Glutamatergic neuron (in vitro differentiated cells): ENCODE measurements at places on chromosomes 5 and 9.

DNA sequence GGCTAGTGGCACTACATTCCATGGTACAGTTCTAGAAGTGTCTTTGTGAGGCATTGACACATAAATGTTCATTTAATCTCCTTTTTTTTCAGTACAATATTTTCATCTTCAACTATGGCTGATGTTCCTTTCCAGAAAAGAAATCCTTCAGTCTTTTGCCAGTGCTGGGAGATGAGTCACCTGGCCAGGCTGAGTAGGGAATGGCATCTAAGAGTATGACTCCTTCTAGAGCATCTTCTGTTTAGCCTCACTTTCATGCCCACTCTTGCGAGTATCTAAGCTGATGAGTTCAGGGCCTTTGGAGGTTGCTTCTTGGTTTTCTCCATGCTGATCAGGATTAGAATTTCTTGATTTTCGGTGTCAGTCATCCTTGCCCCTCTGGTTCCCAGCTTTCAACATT, 124.4 kb downstream of the SLC28A3 start:
- no peak for DNase-seq

GRCh38 chr9:114851306-114851705, 45.5 kb upstream of the TNFSF15 start:
- DNase-seq, result no peak

DNA sequence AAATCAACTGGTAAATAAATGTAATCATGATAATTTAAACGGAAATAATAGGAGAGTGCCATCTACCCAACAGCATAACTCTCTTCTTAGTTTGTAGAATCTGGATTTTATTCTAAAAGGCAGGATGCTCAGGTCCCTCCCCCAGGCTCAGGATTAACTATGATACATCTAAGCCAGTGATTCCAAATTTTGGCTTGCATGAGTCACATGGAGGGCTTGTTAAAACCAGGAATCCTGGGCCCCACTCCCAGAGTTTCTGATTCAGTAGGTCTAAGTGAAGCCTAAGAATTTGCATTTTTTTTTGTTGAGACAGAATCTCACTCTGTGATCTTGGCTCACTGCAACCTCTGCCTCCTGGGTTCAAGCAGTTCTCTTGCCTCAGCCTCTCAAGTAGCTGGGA, 62.3 kb upstream of the ZFR start:
- DNase-seq, result no peak

DNA sequence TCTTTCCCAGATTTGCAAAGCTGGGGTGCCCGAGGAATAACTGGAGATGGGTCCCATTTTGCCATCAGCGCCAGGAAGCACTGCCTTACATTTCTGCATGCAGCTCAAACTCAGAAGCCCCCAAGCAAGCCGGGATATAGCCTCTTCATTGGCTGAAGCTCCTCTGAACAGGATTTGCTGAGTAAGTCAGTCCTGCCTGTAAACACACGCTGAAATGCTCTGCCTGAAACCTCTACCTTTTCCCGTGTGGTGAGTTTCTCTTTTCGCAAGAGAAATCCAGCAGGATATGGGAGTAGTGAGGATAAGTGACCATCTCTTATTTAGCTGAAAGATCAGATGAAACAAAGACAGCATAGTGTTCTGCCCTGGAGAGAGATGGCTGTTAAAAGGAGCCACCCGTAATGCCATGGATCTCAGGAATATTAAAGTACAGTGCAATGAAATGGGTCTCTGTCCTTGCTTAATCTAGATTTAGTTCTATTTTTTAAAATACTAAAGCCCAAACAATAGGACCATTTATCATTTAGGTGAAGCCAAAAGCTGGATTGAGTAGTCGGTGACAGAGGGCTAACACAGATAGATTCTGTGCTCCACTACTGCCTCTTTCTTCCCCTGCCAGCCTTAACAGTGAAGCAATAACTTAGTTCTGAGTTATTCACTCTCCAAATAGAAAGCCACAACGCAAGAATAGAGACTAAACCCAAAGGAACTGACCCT, 177.5 kb upstream of the PPP2R2B start:
- DNase-seq, result no peak

DNA sequence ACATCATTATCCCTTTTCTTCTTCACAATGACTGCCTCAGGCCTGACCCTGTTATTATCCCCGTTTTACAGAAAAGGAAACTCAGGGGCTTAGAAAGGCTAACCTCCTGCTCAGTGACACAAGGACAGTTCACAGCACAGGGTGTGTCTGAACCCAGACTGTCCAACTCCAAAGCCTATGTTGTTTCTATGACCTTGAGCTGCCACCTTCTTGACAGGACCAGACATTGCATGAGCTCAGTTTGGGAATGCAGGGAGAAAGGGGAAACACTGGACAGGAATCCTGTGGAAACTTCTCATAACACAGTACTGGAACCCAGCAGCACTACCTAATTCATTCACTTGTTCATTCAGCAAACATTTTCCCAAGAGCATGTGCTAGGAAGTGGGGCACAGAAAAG, 472.8 kb downstream of the CDK5RAP2 start:
- no peak for DNase-seq
